Thymus (tissue), 14 donors: ENCODE measurements at places on chromosomes 13 and 19. TPM values are rescaled to one million over a fixed set of nuclear protein-coding genes. Genes with fewer than 3 reads are reported as not detected.

The TNFSF13B gene
- total RNA-seq = 12.2 TPM

GRCh38 chr13:103931331-103931845 is 865.2 kb upstream of the SLC10A2 start:
- no peak for DNase-seq
- no peaks in the 10 kb centered on the region for H3K4me1 ChIP-seq
- no peaks in the 10 kb centered on the region for H3K36me3 ChIP-seq
- H3K4me3 ChIP-seq = no peak overlapping the region
- no peak overlapping the region for H3K27ac ChIP-seq
- no peaks in the 10 kb centered on the region for H3K27me3 ChIP-seq

The CACNG6 gene
- total RNA-seq = 0.05 TPM

DNA sequence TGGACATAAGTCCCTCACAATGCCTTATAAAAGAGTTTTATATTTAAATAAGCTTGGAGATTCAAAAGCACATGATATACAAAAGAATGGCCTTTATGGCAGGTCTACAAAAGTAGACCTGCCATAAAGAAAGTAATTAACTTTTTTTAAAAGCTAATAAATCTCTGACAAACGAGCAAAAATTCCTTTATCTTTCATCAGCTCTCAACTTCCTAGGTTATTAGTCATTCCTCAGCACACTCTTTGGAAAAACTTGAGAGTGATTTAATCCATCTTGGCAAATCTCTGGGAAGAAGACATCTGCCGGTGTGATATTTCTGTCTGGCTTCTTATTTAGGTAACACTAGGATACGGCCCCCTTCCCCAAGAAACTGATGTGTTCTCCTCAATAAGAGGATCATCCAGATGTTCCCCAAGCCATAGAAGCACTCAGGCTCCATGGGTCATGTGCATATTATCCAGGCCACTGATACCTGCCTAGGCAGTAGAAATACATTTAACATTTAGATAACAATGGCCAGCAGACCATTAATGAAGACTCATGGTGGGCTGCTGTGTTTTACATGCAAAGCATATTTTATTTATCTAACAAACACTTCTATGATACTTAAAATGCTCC is 372.7 kb downstream of the LIG4 start:
- no peaks in the 10 kb centered on the region for H3K36me3 ChIP-seq
- H3K4me1 ChIP-seq = no peaks in the 10 kb centered on the region
- no peak for DNase-seq
- no peaks in the 10 kb centered on the region for H3K27me3 ChIP-seq

DNA sequence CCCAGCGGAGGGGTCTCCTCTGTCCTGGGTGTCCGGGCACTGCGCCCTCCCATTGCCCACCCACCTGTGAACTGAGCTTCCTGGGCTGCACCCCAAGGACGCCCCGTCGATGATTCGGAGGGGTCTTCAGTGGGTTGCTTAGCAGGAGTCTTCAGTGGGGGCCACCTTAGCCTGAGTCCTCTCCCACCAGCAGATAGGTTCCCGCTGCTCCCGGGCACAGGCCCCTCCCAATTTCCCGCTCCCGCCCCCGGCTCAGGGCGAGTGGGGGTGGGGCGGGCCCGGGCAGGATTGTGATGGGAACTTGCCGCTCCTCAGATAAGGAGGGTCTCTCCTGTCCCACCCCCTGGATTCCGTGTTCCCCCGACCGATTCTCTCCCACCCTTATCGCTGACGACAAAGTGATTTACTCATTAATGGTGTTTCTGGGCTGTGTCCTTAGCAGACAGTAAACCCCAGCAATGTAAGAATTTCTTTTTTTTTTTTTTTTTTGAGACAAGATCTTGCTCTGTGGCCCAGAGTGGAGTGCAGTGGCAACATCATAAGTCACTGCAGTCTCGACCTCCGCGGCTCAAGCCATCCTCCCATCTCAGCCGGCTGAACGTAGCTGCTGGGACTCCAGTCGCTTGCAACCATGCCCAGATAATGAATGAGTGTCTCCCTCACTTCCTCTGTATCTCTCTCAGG is 655 bp upstream of the S1PR5 start:
- H3K36me3 ChIP-seq = no peaks in the 10 kb centered on the region
- peaks cover 20% of the 10 kb centered on the region for H3K4me1 ChIP-seq
- H3K27ac ChIP-seq = no peak overlapping the region
- no peak for DNase-seq

The ZNF563 gene
- total RNA-seq = 6.5 TPM

- H3K4me3 ChIP-seq = no peak overlapping the region
- peak overlapping the region; percentile 73 for H3K27ac ChIP-seq
- H3K27me3 ChIP-seq = no peaks in the 10 kb centered on the region
- H3K36me3 ChIP-seq = no peaks in the 10 kb centered on the region
These were observed 139.0 kb downstream of the FLT1 start for GRCh38 chr13:28355822-28356371.

GRCh38 chr13:60887711-60888110 is 490.7 kb downstream of the TDRD3 start:
- no peaks in the 10 kb centered on the region for H3K36me3 ChIP-seq
- H3K27me3 ChIP-seq = no peaks in the 10 kb centered on the region
- no peak overlapping the region for H3K27ac ChIP-seq
- DNase-seq = no peak
- no peaks in the 10 kb centered on the region for H3K4me1 ChIP-seq

GRCh38 chr13:111329641-111330040 is 9.2 kb downstream of the TEX29 start:
- H3K36me3 ChIP-seq = no peaks in the 10 kb centered on the region
- H3K27me3 ChIP-seq = no peaks in the 10 kb centered on the region
- H3K27ac ChIP-seq = no peak overlapping the region
- H3K4me3 ChIP-seq = no peak overlapping the region

DNA sequence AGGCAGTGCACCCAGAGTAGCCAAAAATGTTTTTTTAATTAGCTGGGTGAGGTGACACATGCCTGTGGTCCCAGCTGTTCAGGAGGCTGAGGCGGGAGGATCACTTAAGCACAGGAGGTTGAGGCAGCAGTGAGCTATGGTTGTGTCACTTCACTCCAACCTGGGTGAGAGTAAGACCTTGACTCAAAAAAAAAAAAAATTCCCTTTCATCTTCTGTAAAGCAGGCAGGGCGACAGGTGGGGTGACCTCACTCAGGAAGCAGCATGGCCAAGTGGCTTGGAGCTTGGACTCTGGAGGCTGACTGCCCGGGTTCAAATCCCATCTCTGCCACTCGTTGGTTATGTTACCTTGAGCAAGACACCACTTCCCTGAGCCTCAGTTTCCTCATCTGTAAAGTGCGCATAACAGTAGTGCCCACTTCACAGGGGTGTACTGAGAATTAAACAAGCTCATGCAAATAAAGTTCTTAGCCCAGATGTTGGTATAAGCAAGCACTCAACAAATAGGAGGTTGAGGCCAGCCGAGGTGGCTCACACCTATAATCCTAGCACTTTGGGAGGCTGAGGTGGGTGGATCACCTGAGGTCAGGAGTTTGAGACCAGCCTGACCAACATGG is 48.3 kb downstream of the MAP4K1 start:
- peaks cover 20% of the 10 kb centered on the region for H3K27me3 ChIP-seq
- H3K4me1 ChIP-seq = no peaks in the 10 kb centered on the region
- H3K27ac ChIP-seq = no peak overlapping the region

The SAMD1 gene
- 44.9 TPM for total RNA-seq

- H3K36me3 ChIP-seq = no peaks in the 10 kb centered on the region
- no peak for DNase-seq
- H3K27ac ChIP-seq = no peak overlapping the region
- no peak overlapping the region for H3K4me3 ChIP-seq
- H3K27me3 ChIP-seq = peaks cover 76% of the 10 kb centered on the region
- no peaks in the 10 kb centered on the region for H3K4me1 ChIP-seq
These were observed 933 bp downstream of the ARHGEF7 start for GRCh38 chr13:111115965-111116521.

- H3K27ac ChIP-seq = no peak overlapping the region
- no peak overlapping the region for H3K4me3 ChIP-seq
- H3K36me3 ChIP-seq = no peaks in the 10 kb centered on the region
- no peak for DNase-seq
These were observed 122.5 kb downstream of the CDK8 start for GRCh38 chr13:26376430-26376829.

DNA sequence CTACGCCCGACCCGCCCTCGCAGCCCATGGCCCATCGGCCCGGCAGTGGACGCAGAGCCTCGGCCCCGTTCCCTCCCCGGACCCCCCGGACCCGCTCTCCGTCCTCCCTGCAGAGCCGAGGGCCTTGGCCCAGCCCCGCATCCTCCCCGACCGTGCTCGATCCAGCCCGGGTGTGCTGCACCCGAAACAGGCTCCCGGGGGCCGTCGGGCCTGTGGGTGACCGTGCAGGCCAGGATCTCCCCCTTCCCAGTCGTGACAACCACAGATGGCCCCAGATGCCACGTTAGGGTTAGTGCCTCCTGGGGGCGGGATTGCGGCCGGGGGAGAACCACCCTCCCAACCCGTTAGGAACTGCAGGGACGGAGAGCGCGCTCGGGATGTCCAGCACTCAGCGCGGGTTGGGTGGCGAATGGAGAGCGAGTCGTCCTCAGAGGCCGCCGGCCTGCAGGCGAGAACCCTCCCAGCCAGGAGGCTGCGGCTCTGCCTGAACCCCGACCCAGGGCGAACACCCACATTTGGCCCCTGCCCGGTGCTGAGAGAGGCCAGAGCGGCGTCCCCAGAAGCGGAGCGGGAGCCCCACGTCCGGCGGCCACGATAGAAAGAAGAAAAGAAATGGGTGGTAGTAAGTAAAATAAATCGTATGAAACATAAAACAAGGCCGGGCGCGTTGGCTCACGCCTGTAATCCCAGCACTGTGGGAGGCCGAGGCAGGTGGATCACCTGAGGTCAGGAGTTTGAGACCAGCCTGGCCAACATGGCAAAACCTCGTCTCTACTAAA is 6.7 kb upstream of the MADCAM1 start:
- H3K36me3 ChIP-seq = no peaks in the 10 kb centered on the region
- no peak for DNase-seq
- H3K27ac ChIP-seq = no peak overlapping the region
- peaks cover 48% of the 10 kb centered on the region for H3K27me3 ChIP-seq
- peaks cover 4% of the 10 kb centered on the region for H3K4me1 ChIP-seq
- H3K4me3 ChIP-seq = peak overlapping the region; percentile 52

- no peak for DNase-seq
- peaks cover 16% of the 10 kb centered on the region for H3K4me1 ChIP-seq
- H3K4me3 ChIP-seq = peak overlapping the region; percentile 45
These were observed 906 bp downstream of the ANKLE1 start for GRCh38 chr19:17282488-17283125.

DNA sequence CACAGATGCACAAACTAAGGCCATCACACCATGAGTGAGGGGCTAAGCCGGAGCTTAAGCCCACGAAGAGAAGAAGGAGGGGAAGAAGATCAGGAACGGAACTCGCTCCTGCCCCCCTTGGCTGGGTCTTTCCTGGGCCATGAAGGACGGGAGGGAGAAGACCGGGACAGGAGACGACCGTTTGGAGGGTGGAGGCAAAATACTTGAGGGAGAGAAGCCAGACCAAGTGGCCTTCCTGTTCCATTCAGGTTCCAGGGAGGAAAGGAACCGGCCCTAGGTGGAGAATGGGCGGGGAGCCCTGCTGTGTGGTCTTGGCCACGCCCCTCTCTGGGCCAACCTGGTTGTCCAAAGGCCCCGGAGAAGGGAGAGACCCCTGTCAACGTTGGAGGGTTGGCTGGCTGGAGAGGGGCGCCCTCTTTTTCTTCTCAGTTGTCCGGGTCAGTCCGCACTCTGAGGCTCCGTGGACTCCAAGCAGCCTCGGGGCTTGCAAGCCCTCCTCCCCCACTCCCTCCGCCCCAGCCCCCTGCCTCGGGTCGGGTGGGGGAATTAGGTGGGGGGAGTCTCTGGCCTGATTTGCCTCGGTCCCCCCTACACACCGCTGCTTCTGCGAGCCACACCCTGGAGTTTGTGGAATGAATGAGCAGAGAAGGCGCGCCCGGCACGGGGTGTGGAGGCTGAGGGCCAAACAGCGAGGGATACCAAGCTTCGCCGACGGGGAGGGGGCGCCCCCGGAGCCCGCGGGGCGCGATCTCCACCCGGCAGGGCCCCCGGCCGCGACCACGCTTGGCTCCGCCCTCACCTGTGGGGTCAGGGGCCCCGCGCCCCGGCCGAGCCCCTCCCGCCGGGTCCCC is 757 bp downstream of the FBN3 start:
- H3K27ac ChIP-seq = no peak overlapping the region
- H3K4me1 ChIP-seq = peaks cover 3% of the 10 kb centered on the region
- H3K4me3 ChIP-seq = peak overlapping the region; percentile 29

The C2CD4C gene
- 0.38 TPM for total RNA-seq

- peaks cover 28% of the 10 kb centered on the region for H3K4me1 ChIP-seq
- peak overlapping the region; percentile 99 for H3K4me3 ChIP-seq
- no peaks in the 10 kb centered on the region for H3K36me3 ChIP-seq
- no peaks in the 10 kb centered on the region for H3K27me3 ChIP-seq
- H3K27ac ChIP-seq = peak overlapping the region; percentile 98
These were observed 16.2 kb upstream of the AP1M2 start for GRCh38 chr19:10603084-10603872.

- H3K36me3 ChIP-seq = no peaks in the 10 kb centered on the region
- peaks cover 9% of the 10 kb centered on the region for H3K4me1 ChIP-seq
- DNase-seq = no peak
- H3K4me3 ChIP-seq = no peak overlapping the region
- no peak overlapping the region for H3K27ac ChIP-seq
These were observed 121.0 kb downstream of the URI1 start for GRCh38 chr19:30062907-30063649.

The CEACAM7 gene
- 0.19 TPM for total RNA-seq

The TMEM272 gene
- total RNA-seq = 0.38 TPM

DNA sequence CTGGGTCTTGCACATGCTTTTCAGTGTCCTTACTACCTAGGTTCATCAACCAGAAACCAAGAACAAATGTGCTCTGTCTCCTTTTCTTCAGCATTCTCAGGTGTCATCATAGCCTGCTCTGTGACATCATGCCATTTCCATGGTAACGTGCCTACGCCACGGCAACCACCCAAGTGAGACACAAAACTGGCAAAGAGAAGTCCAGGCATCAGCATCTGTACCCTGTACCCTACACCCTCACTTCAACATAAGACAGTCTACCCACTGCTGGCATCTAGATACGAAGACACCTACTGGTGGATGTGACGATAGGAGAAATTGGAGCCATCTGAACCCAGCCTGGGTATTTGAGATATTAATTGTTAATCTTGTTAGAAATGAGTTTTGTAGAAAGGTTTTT is 13.3 kb downstream of the ZC3H4 start:
- H3K36me3 ChIP-seq = peaks cover 23% of the 10 kb centered on the region
- peaks cover 23% of the 10 kb centered on the region for H3K4me1 ChIP-seq
- no peak for DNase-seq
- no peak overlapping the region for H3K4me3 ChIP-seq
- no peaks in the 10 kb centered on the region for H3K27me3 ChIP-seq

- H3K27me3 ChIP-seq = no peaks in the 10 kb centered on the region
- no peak for DNase-seq
- H3K36me3 ChIP-seq = no peaks in the 10 kb centered on the region
These were observed at the start of gene CCDC70 for GRCh38 chr13:51861723-51862300. Gene CCDC70, plus strand, starts transcription at chr13:51861969. Its CDS starts 3,443 bp downstream, at chr13:51865412.
